ENCODE measurements at places on chromosomes 1 and 21.

GRCh38 chr1:24742090-24742938, 2.9 kb upstream of the CLIC4 start:
- DNase-seq, result no peak

GRCh38 chr1:243596431-243597062, 253.5 kb downstream of the AKT3 start:
- peak; percentile 6 for DNase-seq

DNA sequence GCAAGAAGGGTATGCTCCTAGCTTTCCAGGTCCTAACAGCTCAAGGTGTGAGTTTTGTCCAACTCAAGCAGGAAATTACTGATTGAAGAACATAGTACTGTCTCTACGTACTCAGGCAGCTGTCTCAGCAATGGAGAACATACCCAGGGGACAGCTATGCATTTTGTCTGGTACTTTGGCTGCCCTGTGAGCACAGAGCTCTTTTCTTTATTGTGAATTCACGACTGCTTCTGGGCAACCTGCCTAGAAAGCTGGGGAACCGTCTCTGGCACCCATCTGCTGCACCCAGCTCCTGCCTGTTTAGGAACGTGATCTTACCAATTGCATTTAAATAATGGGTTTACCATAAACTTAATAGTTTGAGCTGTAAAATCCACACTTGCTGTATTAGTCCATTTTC, 258.1 kb downstream of the HHAT start:
- no peak for DNase-seq

GRCh38 chr21:43835861-43836260, 29.2 kb upstream of the AGPAT3 start:
- no peak for DNase-seq

DNA sequence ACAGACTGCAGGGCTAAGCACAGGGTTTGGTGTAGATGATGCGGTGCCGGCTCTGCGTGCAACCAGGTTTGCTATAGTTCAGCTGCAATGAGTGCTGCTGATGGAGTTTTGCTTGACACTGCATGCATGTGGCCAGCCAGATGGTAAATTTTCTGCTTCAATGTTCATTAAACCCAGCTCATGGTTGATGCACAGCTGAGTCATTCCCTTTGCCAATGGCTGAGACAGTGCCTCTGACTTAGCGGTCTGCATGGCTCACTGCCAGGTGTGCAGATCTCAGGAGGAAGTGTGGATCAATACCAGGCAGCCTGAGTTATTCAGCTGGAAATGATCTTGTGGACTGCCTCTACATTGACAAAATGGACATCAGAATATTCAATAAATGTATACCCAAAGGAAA, 172.7 kb upstream of the ZP4 start:
- DNase-seq, result no peak

GRCh38 chr1:198497326-198498102, 43.0 kb downstream of the ATP6V1G3 start:
- no peak for DNase-seq

- DNase-seq, result no peak
Measured at GRCh38 chr21:36381841-36382589, 3.2 kb upstream of the CHAF1B start.

- DNase-seq, result peak; percentile 2
Measured at GRCh38 chr1:110829955-110830553, 42.9 kb upstream of the CD53 start.

GRCh38 chr1:34199927-34200326, 23.2 kb downstream of the C1orf94 start:
- DNase-seq, result no peak

DNA sequence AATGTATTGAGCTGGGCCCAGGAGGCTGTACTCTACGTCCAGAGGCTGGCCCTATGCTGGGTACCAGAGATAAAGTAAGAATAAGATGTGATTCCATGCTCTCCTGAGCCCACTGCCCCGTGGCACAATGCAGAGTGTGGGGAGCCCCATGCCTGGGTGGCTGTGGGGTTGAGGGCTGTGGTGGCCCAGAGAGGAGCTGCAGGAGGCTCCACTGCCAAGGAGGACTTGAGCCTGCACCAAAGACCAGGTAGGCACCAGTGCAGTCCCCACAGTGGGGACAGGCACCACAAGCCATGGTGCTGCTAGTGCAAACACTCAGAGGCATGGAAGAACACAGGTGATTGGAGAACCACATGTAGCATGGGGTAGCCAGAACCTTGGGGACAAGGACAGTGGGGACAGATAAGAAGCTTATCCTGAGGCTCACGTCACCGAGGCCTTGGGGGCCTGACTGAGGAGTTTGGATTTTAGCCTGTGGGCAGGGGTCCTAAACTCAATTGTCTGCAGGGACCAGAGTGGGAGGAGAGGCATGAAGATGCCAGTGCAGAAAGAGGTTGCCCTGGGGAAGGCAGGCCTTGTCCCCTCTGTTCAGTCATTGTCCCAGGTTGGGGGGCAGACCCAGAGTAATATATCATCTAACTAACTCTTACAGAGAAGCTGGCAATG, 21.9 kb upstream of the EPS8L3 start:
- no peak for DNase-seq

DNA sequence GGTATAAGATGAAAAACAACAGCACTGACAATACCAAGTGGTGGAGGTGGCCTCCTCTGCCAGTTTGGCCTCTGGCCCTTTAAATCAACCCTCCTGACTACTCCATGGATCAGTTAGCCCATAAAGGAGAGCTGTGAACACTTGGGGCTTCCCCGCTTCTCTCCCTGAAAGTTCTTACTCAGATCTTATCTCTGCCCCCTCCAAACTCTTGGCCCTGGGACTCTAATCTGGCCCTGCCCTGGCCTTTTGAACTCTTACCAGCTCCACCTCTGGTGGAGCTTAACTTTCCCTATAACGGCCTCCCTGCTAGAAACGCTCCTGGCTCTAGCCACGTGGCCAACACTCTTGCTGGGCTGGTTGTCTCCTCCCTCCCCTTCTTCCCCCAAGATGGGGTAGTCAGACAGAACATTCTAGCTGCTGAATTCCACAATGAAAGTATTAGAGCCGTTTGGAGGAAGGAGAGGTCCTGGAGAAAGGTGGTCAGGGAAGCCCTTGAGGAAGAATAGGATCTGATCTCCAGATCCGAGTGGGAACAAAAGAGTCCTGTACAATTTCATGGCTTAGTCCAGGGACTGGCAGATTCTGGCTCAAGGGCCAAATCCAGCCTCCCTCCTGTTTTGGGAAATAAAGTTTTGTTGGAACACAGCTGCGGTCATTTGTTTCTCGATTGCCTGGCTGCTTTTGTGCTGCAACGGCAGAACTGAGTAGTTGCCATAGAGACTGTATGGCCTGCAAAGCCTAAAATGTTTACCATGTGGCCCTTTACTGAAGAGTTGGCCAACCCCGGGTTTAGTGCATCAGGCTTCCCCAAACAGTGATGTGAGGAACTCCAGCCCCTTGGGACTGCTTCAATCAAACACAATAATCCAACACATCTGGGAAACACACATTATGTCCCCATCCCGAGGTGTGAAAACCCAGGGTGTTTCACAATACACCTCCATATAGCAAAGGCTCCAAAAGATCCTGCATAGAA, 9.5 kb upstream of the PIGR start:
- no peak for DNase-seq

GRCh38 chr1:18855573-18855972, 3.9 kb downstream of the TAS1R2 start:
- no peak for DNase-seq

DNA sequence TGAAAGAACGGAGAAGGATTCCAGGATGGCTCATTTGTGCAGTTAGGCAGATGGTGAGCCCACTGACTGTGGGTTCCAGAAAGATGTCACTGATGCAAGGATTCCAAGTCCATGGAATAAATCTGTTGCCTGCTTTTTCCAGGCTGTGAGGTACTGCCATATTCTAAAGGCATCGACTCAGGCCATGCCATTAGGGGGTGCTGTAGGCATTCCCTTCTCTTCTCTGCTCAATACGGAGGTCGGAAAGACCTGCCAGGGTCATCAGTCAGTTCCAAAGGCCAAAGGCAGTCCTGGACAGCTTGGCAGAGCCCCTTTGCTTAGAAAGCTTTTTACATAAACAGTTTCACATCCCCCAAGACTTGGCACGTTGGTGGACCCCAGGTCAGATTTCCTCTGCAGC, 31.7 kb upstream of the TMEM125 start:
- DNase-seq, result no peak

GRCh38 chr1:166814611-166815010, 24.7 kb upstream of the POGK start:
- no peak for DNase-seq

GRCh38 chr1:156226782-156227181, 14.0 kb downstream of the PMF1 start:
- DNase-seq, result no peak

GRCh38 chr1:213256438-213257087, 205.5 kb downstream of the RPS6KC1 start:
- DNase-seq, result no peak

DNA sequence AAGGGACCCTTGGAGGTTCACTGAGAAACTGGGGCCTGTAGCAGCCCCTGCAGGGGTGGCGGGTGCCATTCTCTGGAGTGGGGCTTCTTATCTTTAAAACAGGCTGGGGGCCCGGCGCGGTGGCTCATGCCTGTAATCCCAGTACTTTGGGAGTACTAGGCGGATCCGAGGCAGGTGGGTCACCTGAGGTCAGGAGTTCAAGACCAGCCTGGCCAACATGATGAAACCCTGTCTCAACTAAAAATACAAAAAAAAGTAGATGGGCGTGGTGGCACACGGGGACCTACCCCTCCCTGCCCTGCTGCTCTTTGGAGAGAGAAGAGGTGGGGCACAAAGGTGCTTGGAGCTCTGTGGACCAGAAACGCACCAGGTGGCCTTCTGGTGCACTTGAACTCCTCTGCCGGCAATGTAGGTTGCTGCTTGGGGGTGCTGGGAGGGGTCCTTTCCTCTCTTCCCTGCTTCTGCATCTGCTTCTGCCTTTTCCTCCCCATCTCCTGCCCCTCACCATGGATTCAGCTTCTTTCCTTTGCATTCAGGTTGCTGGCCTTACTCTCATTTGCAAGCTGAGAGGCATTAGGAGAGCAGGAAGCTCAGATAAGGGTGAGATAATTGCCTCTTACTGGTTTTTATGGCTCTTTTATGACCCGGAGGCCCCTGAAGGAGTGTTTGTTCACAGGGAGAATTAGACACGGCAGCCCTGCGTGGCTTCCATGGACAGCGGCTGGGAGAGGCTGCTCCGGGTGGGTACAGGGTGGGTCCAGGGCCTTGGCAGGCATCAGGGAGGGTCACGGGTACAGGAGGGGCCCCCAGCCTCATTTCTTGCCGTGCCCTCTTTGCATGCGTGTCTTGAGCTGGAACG, 57.4 kb downstream of the ARHGEF10L start:
- DNase-seq, result no peak

DNA sequence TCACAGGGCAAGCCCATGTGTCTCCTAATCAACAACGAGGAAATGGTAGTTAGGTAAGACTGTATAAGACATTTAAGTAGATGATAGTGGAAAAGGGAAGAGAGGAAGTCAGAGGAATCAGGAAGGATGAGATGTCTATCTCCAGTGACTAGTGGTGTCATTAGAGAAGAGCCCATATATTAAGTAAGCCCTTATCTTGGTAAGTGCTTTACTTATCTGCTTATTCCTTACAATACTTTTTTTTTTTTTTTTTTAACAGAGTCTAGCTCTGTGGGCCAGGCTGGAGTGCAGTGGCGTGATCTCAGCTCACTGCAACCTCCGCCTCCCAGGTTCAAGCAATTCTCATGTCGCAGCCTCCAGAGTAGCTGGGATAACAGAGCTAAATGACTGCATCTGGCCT, 29.5 kb downstream of the RNF11 start:
- no peak for DNase-seq
